ENCODE measurements at places on chromosomes 5 and 9.
A peak's percentile ranks its signal among the peaks of the same experiment; 100 is the strongest.

DNA sequence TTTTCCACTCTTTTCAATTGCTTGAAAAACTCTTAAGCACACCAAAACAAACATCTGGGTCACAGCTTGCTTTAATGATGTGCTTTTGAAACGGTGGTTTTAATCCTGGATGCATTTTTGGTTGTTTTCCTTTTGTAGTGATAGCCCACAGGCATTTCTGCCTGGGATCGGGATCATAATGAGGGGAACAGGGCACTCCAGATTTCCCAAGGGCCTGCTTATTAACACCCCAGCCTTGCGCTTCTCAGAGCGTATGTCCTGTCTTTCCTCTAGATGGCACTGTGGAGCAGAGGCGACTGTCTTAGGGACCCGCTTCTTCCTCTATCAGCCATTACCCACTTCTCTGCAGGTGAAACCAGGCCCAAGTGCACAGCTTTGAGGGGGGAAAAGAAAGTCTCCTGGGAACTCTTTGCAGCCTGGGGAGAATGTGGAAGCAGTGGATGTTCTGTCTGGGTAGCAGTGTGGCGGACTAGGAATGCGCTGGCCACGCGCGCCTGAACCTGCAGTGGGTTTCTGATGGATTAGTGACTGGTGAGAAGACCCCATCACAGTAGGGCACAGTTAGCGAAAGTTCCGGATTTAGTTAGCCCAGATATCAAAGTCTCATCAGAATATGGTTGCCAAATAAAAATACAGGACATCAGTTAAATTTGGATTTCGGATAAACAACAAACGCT is 190.1 kb downstream of the GNA14 start:
- DNase-seq = peak; percentile 77

DNA sequence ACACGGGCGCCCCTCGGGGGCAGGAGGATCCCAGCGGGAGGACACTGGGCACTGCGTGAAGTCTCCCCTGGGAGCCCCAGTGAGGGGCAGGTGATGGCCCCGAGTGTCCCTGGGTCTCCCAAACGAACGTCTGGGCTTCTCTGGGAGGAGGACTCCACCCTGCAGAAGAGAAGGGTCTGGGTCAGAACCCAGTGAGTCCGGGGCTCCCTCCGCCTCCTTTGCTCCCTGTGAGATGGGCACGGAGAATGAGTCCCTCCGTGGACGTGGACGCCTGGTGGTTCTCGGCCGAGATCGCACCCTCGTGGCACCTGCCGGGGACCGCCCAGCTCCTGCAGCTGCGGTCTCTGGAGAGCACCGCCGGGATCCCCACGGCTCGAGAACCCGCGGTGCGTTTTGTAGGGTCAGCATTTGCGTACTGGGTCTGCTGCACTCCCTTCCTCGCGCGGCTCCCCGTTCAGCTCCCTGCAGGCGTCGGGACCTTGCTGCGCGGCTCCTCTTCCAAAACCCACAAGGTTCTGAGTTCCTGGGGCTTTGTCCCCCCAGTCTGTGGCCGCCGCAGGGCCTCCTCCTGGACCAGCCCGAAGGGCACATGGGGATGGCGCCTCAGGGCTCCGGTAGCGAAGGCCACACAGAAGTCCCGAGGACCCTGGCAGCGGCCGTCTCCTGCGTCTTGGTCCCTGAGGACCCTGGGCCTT is 10.2 kb upstream of the CEP72 start:
- no peak for DNase-seq

DNA sequence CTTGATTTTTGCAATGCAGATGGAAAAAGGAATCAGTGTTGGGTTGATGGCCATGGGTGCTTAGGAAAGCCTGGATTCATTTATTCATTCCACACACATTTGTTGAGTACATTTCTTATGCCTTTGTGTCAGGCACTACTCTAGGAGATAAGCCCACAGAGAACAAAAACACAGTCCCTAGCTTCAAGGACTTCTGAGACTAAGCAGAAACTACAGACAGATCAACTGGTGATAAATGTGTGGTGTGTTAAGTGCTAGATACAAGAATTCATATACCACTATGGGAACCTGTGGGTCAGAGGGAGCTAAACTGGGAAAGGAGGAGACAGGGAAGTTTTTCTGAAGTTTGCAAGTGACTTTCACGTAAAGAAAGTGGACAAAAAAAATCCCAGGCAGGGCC is 119.9 kb downstream of the CEMIP2 start:
- DNase-seq = no peak

DNA sequence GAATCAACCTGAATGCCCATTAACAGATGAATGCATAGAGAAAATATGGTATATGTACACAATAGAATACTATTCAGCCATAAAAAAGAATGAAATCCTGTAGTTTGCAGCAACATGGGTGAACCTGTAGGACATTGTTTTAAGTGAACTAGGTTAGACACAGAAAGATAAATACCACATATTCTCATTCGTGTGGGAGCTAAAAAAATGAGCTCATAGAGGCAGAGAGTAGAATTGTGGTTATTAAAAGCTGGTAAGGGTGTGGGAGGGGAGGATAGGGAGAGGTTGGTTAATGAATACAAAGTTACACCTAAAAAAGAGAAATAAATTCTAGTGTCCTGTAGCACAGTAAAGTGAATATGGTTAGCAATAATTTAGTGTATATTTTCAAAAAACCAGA is 23.5 kb downstream of the PTTG1 start:
- DNase-seq = no peak

DNA sequence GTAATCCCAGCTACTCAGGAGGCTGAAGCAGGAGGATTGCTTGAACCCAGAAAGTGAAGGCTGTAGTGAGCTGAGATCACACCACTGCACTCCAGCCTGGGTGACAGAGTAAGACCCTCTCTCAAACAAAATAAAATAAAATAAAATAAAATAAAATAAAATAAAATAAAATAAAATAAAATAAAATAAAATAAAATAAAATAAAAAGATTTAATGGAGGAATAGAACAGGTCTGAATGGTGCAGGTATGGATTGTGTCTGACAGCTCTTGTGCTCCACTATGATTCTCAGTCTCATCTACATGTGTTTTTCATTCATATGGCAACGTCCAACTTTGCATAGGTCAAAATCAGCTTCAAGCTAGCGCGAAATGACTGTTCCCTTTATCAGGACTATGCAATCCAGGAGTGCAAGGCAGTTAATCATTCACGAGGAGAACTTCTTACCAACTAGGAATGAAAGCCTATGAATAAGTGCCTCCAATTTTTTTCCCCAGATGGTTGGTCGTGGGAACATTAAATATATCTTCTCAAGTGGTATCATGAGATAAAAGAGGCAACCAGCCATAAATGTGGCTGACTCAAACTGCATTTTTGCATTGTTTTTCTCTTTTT is 1392.3 kb upstream of the CDH9 start:
- DNase-seq = no peak

- no peak for DNase-seq
These were observed 4.6 kb upstream of the SLC6A7 start for GRCh38 chr5:150184990-150185912.

DNA sequence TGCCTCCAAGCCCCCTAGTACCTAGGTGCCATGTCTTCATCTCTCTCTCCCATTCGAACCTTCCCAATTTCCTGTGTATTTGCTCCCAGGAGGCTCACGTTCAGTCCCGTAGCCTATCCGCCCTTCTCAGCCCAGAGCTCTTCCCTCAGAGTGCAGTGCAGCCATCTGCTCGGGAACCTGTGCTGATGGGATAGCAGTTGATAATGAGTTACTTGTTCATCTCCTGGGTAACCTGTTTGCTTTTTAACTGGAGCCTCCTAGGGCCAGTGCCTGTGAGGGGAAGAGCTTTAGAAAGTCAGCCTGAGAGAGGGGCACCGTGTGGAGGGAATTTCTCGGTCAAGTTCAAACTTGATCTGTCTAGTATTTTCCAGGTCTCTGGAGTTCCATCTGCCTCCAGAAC is 229.8 kb upstream of the IL12B start:
- DNase-seq = no peak

GRCh38 chr5:155987265-155987810 is 339.6 kb upstream of the SGCD start:
- DNase-seq = no peak

- no peak for DNase-seq
These were observed 43.8 kb upstream of the NKD2 start for GRCh38 chr5:964821-965220.

DNA sequence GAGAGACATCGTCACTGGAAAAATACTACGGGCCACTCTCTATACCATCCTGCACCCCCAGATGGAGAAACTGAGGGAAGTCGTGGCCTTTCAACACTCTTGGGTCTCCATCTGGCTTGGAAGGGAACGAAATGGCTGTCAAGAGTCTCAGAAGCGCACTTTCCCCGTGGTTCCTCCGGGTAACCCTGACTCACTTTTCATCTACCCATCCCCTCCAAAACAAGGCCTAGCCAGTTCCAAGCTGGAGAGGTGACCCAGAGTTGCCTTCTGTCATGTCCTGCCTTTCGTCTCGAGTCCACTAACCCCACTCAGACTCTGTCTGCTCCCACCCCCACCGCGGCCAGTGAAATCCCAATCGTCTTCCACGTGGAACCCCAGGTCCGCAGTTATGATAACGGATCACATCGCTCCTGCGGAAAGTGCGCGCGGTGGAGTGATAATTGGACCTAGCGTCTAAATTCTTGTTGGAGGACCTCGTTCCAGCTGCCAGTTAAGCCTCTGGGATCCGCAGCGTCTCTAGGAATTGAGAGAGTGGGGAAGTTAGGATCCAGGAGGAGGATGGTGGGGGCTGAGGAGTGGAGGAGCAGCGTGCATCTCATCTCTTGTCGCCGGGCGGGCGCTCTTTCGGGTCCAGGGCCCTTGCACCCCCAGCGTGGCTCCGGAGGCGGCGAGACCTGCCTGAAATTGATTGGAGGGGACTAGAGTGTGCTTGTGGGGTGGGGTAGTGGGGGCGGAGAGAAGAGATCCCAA is 4.6 kb downstream of the CDKN2A start:
- DNase-seq = peak; percentile 12

DNA sequence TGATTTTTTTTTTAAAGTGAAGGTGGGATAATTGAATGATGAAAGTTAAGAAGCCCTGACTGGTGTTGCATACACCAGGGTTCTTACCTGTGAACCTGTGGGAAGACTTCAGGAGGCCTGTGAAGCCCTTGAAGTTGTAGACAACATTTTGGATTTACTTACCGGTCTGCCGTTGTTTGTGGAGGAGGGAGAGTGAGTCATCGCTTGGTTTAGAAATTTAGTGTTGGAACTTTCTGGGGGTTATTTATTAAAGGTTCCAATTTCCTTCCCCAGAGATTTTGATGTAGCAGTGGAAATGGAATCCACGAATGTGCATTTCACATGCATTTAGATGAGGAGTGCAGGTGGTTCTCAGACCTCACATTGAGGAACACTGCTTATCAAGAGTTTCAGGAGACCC is 49.6 kb downstream of the ARHGAP26 start:
- no peak for DNase-seq

- DNase-seq = no peak
These were observed 211.1 kb downstream of the TTLL11 start for GRCh38 chr9:121881920-121882500.

DNA sequence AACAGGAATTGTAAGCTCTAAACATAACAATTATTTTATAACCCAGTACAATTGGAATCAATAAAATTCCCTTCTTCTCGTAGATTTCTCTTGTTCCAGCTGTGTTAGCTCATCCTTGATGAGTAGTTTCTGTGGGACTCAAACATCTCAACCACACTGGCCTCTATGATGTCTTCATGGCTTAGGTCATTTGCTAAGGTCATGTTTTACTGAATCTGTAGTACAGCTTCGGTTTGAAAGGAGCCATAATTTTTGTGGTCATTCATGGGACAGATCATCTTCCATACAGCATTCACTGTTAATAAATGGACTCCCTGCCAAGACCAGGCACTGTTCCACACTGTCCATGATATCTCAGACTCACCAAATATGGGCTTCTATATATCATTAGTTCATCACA is 369.0 kb upstream of the RFX3 start:
- DNase-seq = no peak

GRCh38 chr5:8864053-8864452 is 681.8 kb downstream of the SEMA5A start:
- no peak for DNase-seq

GRCh38 chr5:175052351-175052750 is 328.0 kb downstream of the MSX2 start:
- DNase-seq = no peak

GRCh38 chr5:58545912-58546311 is 37.0 kb upstream of the RAB3C start:
- no peak for DNase-seq

GRCh38 chr5:67773411-67774266 is 441.9 kb upstream of the PIK3R1 start:
- no peak for DNase-seq

DNA sequence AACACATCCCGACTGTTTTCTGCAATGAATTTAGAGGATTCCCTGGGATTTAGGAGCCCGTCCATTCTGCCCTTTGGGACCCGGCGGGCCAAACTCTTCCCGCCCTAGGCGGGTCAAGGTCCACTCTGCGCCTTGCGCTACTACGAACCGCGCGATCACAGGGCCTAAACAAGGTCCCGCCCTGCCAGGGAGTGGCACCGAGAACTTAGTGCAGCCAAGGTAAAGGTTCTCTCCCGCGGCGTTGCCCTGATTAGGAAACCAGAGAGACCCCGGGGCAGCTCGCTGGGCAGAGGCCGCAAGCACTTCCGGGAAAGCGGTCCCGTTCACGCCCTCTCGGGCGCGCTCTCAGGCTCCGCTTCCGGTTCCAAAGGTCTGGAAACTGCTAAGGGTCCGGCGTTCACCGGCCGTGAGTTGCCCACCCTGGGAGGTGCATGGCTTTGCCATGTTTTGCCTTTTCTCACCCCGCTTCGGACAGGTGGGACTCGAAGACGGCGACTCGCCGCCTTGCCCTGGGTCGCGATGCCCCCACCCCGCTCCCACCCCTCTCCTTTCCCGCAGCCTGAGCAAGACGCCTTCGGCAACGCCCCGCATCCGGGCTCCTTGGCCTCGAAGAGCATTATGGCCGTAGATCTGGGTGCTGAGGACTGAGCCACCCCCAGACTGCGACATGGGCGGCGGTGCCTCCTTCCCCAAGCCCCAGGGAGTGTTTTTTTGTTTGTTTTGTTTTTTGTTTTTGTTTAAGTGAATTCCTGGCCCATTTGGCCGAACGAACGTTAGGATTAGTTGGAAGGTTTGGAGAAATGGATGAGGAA is 23.4 kb downstream of the HNRNPK start:
- DNase-seq = peak; percentile 86

GRCh38 chr9:131318231-131319085 is 28.9 kb downstream of the PLPP7 start:
- no peak for DNase-seq

GRCh38 chr9:127562841-127563401 is 49.2 kb upstream of the STXBP1 start:
- no peak for DNase-seq

- DNase-seq = no peak
These were observed 305.4 kb downstream of the SEMA5A start for GRCh38 chr5:9240431-9240830.

- no peak for DNase-seq
These were observed 173.1 kb downstream of the CCDC171 start for GRCh38 chr9:15725953-15726352.
